Activated CD8-positive, alpha-beta memory T cell treated with anti-CD3 and anti-CD28 coated beads, Interleukin-2, amount 10 ng/mL, durations not matched to agents 7 days and 5 days (primary cell): ENCODE measurements at places on chromosomes 1 and 21. TPM values are rescaled to one million over a fixed set of nuclear protein-coding genes. Genes with fewer than 3 reads are reported as not detected.

The BMP8B gene
- 0.47 TPM for total RNA-seq

The KRTAP19-2 gene
- not detected for total RNA-seq

- H3K27me3 ChIP-seq, result peaks cover 12% of the 10 kb centered on the region
- peaks cover 46% of the 10 kb centered on the region for H3K36me3 ChIP-seq
- H3K27ac ChIP-seq, result peak overlapping the region; percentile 87
- H3K4me3 ChIP-seq, result peak overlapping the region; percentile 34
These were observed 17.0 kb downstream of the C1orf159 start for GRCh38 chr1:1098681-1099421.

DNA sequence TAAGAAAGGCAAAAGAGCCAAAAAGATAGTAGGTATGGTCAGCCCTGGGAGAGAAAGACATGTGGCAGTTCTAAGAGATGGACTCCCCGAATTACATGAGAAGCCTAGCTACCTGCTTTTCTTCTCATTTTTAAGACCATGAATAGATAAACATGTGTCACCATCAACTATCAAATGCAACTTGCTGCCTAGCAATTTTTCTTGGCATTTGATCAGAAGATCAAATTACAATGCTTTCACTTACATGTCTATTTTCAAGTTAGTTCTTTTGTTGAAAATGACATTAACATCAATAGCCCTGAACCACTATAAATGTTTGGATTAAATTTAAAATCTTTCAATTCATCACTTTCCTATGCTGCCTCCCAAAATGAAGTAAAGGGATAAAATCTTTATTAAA lies 212.3 kb downstream of the HHIPL2 start:
- no peak overlapping the region for H3K27ac ChIP-seq
- DNase-seq, result no peak
- H3K27me3 ChIP-seq, result no peaks in the 10 kb centered on the region
- no peaks in the 10 kb centered on the region for H3K36me3 ChIP-seq
- no peak overlapping the region for H3K4me3 ChIP-seq
- H3K4me1 ChIP-seq, result no peaks in the 10 kb centered on the region

DNA sequence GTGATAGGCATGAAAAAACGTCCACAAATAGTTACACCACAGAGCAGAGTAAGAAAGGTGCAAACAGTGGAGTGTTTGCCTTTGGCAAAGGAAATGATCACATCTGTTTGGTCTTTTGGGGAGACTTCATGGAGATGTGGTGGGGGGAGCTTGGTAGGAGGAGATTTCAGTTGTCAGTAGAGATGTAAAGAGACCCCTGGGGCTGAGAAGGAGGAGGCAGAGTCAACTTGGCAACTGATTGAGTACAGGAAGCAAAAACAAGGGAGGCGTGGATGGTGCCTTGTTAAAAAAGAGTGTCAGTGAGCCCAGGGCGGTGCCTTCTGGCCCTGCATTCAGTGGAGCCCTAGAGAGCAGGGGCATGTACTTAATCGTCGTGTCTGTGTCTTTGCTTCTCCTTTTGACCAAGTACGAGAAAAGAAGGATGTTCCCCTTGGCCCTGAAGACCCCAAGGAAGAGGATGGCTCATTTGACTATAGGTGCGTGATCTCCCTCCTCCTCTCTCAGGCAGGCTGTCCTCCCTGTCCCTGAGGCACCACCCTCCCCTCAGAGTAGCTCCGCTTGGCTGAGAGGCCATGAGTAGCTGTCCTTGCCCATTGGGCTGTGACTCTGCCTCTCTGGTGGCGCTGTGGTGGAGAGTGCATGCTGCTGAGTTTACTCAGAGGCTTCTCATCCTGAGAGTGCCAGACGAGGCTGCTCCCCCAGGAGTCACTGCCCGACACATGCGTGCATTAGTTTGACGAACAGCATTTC lies 30.4 kb upstream of the CNTN2 start:
- no peak overlapping the region for H3K4me3 ChIP-seq
- no peak for DNase-seq
- H3K4me1 ChIP-seq, result no peaks in the 10 kb centered on the region
